ENCODE measurements at places on chromosomes 16 and 17.

DNA sequence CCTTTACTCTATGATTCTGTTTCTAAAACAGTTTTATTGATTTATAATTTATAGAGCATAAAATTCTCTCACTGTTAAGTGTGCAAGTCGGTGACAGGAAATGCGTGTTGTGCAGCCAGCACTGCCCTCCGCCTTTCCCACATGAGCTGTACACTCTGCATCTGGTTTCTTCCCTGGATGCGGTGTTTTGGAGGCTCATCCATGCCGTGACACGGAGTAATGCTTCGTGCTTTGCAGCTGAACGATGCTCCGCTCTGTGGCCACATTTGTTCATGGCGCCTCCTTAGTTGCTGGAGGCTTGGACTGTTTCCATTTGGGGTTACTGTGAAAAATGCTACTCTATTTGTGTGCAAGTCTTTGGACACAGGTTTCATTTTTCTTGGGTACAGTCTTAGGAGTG lies 7.2 kb upstream of the IGFALS start:
- no peak for DNase-seq

- DNase-seq, result no peak
These were observed 162.5 kb downstream of the MAF start for GRCh38 chr16:79437764-79438751.

- no peak for DNase-seq
These were observed 2.5 kb downstream of the CD300C start for GRCh38 chr17:74543406-74543805.

- no peak for DNase-seq
These were observed 18.8 kb downstream of the WNT9B start for GRCh38 chr17:46869975-46870803.

DNA sequence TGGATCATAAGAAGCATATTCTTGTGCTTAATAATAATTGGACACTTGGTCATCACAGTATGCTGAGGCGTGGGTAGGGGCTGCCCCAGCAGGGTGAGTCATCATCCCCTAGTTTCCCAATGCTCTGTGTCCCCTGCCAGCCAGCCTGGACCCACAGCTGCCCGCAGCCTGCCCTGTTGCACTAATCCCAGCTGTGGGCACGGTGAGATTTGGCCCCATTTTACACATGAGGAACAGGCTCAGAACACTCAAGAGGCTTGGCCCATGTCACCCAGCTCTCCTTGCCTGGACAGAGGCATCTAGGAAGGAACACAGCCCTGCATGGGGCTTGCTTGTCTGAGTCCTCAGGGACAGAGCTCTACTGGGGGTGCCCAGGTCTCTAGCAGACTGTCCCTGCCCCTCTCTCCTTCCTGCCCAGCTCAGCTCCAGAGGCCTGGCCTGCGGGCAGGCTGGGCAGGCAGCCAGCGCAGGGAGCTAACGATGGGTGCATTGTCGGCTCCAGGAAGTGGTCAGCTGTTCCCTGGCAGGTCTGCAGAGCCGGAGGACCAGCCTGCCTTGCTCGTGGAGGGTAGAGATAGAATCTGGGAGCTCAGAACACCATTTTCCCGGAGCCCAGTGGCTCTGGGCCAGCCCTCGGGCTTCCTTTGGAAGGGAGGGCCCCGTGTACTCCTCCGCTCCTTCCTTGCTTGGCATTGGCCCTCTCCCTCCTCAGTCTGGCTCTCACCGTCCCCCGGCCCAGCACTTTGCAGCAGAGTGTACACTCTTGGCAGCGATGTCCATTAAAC lies 189.4 kb downstream of the RAB11FIP4 start:
- no peak for DNase-seq

DNA sequence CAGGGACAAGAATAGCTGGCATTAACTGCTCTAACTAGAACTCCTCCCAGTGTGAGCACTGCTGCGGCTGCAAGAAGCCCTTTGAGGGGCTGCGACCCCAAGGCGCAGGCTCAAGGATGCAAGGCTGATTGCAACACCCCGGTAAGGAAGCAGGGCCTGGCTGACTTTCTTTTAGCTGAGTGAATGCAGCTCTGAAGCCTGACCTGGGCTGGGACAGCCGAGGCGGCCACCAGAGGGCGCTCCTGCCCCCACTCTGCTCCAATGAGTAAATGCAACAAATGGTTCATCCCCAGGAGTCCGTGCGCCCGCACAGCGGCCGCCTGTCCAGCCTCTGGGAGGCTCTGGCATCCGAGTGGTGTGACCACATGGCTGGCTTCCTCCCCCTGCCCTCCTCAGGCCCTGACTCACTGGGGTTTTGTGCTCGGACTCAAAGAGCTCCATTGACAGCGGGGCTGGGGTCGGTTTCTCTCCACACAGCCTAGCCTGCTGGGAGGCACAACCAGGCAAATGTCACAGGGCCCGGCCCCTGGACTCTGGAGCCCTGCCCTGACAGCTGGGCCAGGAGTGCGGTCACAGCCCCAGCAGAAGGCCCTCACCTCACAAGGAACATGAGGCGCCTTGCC lies at the start of gene SMIM5:
TSS of gene SMIM5 (plus strand) at position 572 of the 623 bp plus-strand sequence. CDS start 6,768 bp downstream, outside the sequence.
- DNase-seq, result peak; percentile 56

DNA sequence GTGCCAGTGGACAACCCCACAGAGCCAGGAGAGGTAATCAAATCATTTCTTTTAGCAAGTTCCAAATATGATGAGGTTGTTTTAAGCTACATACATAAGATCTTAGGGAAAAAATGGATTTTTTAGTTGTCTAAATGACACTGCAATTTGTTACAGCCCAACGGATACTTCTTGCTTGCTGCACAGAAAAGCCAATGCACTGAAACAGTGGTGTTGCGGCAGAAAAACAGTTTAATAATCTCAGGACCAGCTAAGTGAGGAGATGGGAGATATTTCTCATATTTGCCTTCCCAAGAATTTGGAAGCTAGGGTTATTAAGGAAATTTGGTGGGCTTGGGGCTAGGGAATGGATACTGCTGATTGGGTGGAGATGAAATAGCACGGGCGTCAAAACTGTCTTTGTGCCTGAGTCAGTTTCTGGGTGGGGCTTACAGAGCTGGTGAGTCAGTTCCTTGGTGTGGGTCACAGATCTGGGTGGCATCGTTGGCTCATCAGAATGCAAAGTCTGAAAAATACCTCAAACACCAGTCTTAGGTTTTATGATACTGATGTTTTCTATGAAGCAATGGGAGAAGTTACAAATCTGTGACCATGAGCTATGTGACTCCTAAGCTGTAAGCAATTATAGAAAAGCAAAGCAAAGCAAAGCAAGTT lies 255.4 kb downstream of the IRX3 start:
- DNase-seq, result no peak

GRCh38 chr16:7182510-7183109 lies 150.0 kb upstream of the RBFOX1 start:
- DNase-seq, result no peak

GRCh38 chr16:2751577-2752034 lies 832 bp upstream of the SRRM2 start:
- no peak for DNase-seq

- DNase-seq, result no peak
These were observed 82.4 kb downstream of the WNT3 start for GRCh38 chr17:46736100-46736499.

DNA sequence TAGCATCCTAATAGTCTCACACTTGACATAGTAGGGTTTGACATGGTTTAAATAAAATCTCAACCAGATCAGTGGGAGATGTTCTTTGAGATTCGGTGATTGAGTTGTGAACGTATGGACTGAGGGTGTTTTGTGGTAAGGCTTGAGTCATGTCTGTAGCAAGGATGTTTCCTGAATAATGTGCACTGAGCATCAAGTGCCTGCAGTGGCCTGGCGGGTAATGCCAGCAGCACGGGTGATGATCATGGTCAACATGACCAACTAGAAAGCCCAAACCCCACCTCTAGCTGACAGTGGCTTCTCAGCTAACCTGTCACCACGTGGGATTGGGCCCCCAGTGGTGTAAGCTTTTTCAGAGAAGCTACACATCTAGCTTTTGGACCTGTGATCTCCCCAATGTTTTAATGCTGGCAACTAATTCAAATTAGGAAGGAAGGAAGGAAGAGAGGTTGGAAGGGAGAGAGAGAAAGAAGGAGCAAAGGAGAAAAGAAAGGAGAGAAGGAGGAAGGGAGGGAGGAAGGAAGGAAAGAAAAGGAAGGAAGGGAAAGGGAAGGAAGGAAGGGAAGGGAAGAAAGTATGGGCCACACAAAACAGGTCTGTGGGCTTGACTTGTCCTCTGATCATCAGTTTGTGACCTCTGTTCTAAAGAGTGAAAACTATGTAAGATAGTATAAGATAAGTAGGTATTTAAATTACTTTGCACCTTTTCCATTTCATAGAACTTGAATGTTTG lies 55.4 kb downstream of the WWOX start:
- no peak for DNase-seq

- DNase-seq, result no peak
These were observed 12.6 kb upstream of the SNN start for GRCh38 chr16:11655655-11656054.

DNA sequence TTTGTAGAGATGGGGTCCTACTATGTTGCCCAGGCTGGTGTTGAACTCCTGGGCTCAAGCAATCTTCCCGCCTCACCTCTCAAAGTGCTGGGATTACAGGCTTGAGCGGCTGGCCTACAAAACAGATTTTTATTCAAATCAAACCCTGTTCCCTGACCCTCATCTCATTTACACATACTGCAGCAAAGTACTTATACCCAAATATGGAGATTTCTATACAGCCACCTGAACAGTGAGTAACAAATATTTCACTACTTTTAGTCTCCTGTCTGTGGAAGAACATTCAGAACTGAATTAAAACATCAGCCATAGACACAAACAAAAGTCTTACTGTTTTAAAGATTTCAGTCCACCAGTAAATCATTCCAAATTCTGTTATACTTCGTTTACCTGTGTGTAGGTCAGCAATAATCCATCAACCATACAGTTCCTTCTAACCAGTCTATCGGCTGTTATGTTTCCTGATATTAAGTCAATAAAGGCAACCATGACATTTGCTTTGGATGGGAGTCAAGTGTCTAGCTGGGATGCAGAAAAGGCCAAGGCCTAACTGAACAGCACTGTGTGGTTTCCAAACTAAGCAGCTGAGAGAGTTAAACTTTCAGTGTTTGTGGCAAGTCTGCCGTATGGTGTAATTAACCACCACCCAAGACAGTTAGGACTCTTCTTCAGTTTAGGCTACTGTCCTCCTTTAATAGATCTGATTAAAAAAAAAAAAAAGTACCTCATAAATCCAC lies 22.3 kb downstream of the ERN1 start:
- no peak for DNase-seq

- DNase-seq, result no peak
These were observed 191.4 kb downstream of the RGS9 start for GRCh38 chr17:65328567-65328966.

DNA sequence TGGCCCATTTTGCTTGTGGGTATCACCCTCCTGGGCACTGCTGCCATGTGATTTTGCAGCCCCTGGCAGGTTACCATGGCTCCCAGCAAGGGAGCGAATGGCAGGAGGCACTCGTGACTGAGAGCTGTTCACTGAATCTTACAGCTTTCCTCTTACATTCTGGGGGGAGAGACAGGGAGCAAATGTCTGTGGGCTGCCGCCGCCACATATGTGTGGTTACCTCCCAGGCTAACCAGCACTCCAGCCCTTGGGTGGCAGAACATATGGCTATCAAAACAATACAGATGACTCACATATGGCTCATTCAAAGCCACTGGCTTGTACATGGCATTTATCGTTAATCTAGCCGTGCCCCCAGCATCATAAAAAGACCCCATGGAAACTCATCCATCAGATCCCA lies 19.8 kb downstream of the GTF3C1 start:
- DNase-seq, result no peak

DNA sequence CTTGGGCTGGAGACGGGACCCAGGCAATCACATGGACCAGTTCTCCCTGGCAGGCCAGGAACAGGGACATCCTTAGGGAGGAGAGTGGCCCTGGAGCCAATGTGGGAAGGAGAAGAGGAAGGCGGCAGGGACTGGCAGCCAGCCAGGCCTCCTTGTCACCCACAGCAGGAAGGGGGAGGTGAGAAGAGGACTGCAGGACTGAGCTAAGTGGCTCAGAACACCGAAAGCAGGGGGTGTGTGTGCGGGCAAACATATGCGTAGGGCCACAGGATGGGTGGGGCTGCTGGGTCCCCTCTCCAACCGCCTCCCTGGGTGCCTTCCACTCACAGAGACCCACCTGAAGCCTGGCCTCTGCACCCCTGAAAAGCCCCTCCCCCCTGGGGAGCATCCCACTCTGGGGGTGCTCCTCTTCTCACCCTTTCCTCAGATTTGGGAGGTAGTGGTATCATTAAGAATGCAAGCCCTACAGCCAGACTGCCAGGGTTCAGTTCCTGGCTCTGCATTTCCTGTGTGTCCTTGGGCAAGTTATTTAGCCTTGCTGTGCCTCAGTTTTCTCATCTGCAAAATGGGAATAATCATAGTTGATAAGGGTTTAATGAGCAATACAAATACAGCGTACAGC lies 8.1 kb downstream of the PNMT start:
- no peak for DNase-seq

DNA sequence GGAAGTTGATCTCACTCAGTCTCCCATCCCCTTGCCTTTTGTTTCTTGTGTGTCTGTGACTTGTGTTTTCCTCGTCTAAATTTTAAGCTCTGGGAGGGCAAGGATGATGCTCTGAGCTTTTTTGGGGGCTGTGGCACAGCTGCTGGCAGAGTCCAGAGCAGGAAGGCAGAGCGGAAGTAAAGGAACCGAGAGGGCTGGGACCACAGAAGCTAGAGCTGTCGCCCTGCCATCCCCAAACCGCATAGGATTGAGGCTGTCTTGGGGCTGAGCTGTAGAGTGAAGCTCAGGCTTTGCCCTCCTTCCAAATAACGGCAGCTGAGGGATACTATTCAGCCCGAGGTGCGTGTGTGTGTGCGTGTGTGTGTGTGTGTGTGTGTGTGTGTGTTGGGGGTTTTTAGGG lies 3.8 kb upstream of the DNAH2 start:
- DNase-seq, result no peak

DNA sequence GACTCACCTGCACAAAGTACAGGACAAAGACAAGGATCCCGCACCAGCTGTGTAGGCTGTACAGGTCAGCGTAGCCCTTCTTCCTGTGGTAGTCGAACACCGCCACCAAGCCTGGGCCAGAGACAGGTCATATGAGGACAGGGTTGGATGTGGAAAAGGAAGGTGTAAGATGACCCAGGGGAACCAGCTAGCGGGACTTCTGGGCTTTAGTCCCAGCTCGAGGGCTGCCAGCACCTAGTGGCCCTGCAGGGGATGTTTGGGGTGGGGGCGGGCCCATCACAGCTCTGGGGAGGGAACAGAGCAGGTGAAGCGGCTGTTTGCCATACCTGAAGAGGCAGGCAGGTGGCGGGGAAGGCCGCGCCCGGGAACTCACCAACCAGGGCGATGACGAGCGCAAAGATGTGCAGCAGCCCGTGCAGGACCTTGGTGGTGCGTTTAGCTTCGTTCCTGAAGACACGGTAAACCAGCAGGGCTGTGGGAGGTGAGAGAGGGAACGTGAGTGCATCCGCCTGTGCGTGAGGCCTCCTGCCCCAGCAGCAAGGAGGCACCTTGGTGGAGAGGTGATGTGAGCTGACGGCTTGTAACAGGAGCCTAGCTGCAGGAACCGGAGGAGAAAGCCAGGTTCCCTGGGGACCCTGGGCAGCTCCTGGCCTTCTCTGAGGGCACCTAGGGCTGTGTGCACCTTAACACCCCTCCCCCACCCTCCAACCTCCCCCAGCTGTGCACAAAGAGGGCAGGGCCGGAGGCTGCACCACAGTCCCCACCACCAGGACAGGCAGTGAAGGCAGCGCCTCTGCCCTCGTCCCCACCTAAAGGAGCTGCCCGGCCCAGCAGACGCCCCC lies 10.2 kb downstream of the CYB561 start:
- no peak for DNase-seq

GRCh38 chr17:44376124-44376523 lies 12.5 kb upstream of the FAM171A2 start:
- no peak for DNase-seq

Measured in effector memory CD4-positive, alpha-beta T cell (primary cell).